ENCODE measurements at places on chromosomes 5 and 9.

DNA sequence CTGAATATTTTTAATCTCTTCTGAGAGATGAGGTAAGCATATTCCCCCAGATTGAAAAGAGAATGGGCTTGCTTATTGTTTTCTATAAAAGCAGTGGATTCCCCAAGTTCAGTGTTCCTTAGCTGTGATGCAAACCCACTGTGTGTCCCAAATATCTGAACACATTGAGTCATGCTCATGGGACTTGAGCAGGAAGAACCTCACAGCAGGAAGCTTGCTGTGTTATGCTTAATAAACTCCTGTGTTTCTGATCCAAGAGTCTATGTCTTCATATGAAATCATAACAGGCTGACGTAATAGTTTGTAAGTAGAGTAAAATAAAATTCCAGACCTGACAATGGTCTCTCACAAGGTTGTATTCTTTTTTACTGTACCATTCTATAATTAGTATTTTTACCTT, 24.8 kb upstream of the LOX start:
- no peak for DNase-seq

DNA sequence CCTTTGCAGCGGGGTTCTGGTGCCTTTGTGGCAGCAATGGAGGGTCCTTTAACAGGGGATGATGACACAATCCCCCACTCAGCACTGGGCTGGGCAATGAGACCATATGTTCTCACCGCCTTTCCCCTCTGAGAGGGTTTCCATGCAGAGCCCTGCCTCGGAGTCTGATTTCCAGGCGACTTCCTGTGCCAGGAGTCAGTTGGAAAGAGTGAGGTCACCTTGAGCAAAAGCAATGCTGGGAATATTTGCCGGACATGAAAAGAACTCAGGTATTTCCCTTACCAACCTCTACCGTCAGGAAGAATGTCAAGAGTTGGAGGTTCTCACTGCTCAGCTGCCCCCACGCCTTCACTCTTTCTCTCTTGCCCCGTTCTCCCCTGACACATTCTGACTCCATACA, 284.2 kb upstream of the IRX1 start:
- DNase-seq: no peak

- no peak for DNase-seq
Observed at GRCh38 chr5:79771387-79771786, 81.8 kb downstream of the CMYA5 start.

- no peak for DNase-seq
Observed at GRCh38 chr5:116037236-116037822, 5.1 kb downstream of the ARL14EPL start.

GRCh38 chr5:33929925-33930690, 6.1 kb upstream of the RXFP3 start:
- DNase-seq: no peak

DNA sequence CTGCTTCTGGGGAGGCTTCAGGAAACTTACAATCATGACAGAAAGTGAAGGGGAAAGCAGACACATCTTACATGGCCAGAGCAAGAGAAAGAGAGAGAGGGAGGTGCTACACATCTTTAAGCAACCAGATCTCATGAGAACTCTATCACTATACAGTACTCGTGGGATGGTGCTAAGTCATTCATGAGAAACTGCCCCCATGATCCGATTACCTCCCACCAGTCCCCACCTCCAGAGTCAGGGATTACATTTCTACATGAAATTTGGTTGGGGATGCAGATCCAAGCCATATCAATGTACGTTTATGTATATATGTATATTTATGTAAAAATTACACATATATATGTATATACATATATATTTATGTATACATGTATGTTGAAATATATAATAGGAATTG, 54.4 kb upstream of the CCDC112 start:
- DNase-seq: no peak

GRCh38 chr5:7910738-7911428, 41.9 kb downstream of the MTRR start:
- DNase-seq: no peak

- no peak for DNase-seq
Observed at GRCh38 chr5:161431963-161432362, 114.6 kb downstream of the GABRB2 start.

DNA sequence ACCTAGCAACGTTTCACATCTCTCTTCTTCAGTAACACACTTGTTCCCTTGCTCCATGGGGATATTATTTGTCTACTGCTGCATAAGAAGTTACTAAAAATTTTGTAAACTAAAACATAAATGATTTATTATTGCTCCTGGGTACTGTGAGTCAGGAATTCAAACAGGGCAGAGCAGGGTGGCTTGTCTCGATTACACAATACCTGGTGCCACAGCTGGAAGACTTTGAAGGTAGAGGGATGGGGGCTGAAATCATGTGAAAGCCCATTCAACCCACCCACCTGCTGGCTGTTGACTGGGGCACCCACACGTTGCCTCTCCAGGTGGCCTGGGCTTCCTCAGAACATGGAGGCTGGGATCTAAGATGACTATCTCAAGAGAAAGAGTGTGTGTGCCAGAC, 213.2 kb downstream of the ESM1 start:
- DNase-seq: no peak

GRCh38 chr5:111930449-111930848, 173.5 kb upstream of the NREP start:
- DNase-seq: no peak

DNA sequence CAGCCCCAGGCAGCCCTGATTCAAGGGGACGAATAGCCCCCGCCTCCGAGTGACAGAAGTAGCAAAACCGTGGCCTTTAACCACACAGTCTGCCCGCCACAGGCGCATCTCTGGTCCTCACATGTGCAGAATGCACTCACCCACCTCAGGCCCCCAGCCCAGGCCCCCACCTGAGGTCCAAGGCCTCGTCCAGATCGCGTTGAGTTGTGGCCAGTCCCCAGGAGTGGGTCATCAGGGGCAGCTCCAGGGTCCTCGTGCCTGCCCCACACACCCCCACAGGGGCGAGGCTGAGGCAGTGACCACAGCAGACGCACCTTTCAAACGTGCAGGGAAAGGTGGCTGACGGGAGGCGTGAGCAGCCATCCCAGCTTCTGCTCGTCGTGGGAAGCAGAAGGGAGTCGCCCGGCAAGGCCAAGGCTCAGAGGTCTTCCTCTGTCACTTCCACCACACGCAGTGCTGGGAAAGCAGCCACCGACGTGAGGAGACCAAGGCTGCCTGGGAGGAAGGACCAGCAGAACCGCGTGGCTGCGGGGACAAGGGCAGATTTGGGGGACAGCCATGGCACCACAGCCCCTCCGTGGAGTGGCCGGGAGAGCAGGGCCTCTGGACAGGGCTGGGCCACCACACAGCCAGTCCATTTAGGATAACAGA, 77.8 kb upstream of the OTULINL start:
- DNase-seq: no peak

- DNase-seq: no peak
Observed at GRCh38 chr9:92187390-92187789, 72.2 kb upstream of the SPTLC1 start.

- no peak for DNase-seq
Observed at GRCh38 chr5:90144625-90145327, 264.8 kb downstream of the CETN3 start.

- no peak for DNase-seq
Observed at GRCh38 chr9:93674580-93675335, 98.4 kb downstream of the PHF2 start.

DNA sequence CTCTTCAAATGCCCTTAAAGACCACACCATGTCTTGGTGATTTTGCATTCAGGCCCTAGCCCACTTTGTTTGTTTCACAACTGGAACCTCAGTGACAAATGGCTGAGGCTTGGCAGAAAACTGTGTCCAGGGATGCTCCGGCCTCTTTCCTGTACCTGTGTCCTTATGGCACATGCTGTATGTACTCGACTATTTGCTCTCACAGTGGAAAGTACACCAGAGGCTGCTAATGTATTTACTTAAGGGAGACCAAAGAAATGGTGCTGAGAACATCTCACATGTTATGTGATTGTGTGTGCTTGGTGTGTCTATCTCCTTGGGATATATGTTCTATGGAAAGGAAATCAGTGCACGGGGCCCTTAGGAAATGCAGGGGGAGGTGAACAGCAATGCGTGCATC, 263.3 kb downstream of the GADD45G start:
- DNase-seq: no peak

DNA sequence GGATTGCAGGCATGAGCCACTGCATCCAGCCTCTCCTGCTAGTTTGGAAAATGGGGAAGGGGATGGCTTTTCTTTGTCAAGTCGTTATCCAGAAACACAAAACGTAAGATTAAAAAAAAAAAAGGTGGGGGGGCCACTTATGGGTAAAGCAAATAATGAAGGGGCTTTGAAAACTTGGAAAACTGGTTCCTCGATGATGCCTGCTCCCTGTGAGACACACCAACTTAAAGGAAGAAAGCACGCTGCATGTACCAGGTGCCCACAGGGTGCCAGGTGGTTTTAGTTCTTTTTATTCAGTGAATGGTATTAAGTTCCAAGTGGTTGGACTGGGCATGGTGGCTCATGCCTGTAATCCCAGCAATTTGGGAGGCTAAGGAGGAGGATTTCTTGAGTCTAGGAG, 170.1 kb downstream of the GOLPH3 start:
- no peak for DNase-seq

DNA sequence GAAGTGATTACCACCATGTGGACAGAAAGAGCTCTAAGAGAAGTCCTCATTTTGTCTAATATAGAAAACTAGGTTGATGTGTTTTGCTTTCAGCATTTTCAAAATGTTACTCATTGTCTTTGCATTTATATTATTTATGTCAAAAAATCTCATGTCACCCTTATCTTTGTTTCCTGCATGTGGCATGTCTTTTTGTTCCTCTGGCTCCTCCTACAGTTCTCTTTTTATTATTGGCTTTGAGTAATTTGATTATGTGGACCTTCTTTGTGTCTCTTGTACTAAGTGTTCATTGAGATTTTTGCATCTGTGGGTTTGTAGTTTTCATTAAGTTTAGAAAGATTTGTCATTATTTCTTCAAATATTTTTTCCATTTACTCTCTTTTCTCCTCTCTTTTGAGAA, 58.8 kb downstream of the GNG10 start:
- DNase-seq: no peak

DNA sequence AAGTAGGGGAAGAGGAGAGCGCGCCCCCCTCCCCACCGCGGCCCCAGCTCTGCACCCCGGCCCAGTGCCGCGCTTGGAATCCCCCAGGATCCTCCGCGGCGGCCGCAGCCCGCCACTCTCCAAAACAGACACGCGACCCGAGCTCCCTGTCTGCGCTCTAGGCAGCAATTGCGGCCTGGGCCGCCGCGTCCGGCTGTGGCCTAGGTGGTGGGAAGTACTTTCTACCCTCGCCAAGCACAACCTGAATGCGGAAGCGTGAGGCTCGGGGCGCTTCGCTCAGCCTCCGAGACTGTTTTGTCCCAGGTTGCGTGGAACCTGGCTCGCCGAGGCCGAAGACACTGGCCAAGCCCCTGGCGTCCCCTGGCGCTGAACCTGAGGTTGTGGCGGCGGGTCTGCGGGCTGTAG, 3.3 kb upstream of the FOXB2 start:
- DNase-seq: no peak

GRCh38 chr9:106723926-106724325, 139.0 kb upstream of the ZNF462 start:
- DNase-seq: no peak

DNA sequence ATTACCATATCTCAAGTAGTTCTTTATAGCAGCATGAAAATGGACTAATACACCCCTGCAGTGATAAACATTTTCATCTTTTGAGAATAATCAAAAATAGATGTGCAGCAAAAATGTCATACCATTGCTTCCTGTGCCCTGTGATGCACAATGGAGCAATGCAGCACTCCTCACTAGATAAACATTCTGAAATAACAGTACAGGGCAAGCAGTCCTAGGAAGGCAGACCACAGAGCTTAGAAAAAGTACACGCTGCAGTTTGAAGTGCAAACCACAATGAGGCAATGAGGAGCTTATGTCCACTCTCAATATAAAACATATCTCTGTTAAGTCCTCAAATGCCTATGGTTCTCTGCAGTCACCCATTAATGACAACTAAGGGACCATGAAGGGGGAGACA, 367.6 kb downstream of the PDE4D start:
- DNase-seq: no peak

DNA sequence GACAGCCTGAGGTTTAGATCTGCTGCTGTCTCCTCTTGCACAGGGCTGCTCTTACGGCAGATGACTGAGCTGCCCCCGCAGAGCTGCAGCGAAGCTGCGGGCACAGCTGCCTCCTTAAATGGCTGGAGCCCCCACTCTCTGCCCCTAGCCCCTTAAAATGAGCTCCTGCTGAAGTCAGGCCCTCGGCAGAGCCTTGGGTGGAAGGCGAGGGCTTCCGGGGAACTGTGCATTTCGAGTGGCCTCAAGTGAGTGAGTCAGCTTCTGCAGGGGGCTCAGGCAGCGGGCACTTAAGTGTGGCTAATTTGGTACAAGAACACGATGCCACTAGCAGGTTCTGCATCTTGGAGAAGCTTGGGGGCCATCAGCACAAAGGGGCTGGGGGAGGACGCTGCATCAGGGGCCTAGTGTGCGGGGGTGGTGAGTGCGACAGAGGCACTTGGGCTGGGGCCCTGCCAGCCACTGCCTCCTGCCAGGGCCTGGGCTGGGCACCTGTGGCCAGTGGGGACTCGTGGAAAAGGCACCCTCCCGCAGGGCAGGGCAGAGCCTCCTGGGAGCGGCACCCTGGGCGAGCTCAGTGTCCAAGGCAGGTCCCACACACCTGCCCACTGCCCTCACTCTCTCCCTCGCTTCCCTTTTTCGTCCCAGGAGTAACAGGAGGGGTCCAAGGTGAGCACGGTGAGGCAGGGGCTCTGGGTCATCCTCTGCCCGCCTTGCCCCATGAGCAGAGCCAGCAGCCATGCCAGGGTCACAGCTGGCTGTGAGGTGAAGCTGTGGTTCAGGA, 28.8 kb upstream of the RNU6ATAC start:
- no peak for DNase-seq

DNA sequence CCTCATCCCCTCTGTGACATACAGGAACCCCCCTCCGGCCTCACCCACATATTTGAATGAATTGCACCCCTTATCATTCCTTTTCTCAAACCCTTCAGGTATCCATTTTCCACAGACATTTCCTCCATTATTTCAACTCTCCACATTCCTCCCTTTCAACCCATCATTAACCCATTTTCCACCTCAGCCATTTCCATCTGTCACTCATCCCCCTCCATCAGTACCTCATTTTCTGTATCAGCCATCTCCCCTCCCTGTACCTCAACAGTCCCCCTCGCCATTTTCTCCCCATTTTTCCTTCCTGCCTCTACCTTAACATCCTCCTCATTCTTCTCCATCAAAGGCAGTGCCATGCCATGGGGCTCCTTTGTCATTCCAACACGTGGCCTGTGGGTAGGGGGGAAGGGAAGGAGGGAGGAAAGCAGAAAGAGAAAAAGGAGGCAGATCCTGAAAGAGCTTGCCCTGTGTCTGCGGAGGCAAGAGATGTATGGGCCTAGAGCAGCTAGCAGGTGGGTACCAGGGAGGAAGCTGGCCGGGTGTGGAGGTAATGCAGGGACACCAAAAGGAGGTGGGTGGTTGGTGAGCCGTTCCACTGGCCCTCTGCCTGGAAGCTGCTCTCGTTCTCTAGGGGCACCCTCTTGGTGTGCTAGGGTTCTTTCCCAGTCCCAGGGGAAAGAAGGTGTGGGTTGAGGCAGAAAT, 1.5 kb downstream of the DNAJB5 start:
- DNase-seq: no peak

DNA sequence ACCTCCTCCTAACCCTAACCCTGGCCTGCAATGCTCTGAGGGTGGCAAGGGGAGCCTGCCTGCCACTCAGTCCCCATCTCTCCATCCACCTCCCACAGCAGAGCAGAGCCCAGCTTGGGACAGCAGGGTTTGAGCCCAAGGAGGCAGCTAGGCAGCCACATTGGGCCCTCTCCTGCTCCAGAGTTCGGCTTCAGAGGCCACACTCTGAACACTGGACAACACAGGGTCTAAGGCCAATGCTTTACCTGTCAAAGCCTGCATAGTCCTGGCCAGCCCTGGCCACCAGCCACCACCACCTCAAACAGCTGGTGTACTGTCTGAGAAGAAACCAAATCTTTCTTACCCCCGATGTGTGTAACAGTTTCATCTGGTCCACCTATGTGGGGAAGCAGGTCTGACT, 5.2 kb downstream of the BICD2 start:
- DNase-seq: no peak
